ENCODE measurements at places on chromosomes 11 and 22.

DNA sequence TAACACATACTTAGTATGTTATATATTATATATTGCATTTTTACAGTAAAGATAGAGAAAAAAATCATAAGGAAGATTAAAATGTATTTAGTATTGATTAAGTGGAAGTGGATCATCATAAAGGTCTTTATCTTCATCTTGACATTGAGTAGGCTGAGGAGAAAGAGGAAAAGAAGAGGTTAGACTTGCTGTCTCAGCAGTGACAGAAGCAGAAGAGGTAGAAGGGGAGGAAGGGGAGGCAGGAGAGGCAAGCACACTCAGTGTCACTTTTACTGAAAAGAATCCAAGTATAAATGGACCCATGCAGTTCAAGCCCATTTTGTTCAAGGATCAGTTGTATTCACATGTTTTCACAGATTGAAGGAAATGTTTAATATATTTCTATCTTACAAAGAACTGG lies 69.7 kb downstream of the GAB2 start:
- DNase-seq: no peak

- DNase-seq: no peak
Measured at GRCh38 chr11:92314499-92314898, 89.9 kb downstream of the FAT3 start.

GRCh38 chr11:30594646-30595411 lies 8.7 kb upstream of the MPPED2 start:
- DNase-seq: no peak

- DNase-seq: no peak
Measured at GRCh38 chr11:130580891-130581492, 132.5 kb downstream of the ADAMTS15 start.

DNA sequence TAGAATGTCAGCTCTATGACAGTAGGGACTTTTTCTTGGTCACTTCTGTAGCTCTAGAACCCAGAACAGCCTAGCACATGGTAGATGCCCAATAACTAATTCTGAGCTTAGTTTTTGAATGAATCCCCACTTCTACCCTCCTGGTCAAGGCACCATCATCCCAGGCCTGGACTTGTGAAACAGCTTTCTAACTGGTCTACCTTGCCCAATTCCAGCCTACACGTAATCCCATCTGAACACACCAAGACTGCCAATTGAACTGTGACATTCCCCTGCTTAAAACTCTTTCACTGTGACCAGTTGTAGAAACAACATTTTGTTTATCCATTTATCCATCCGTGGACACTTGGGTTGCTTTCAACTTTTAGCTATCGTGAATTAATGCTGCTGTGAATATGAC lies 6.1 kb upstream of the FOLR3 start:
- no peak for DNase-seq

Data from stimulated activated CD4-positive, alpha-beta T cell treated with anti-CD3 and anti-CD28 coated beads, Interleukin-15, amount 100 ng/mL, for 1 hour (primary cell).